ENCODE measurements at places on chromosomes 12 and 14.

- no peak for DNase-seq
Measured at GRCh38 chr14:55198749-55199148, 7.4 kb upstream of the DLGAP5 start.

- DNase-seq: no peak
Measured at GRCh38 chr12:41697161-41697560, 447.5 kb downstream of the GXYLT1 start.

- no peak for DNase-seq
Measured at GRCh38 chr12:57893431-57894353, 47.2 kb upstream of the CTDSP2 start.

DNA sequence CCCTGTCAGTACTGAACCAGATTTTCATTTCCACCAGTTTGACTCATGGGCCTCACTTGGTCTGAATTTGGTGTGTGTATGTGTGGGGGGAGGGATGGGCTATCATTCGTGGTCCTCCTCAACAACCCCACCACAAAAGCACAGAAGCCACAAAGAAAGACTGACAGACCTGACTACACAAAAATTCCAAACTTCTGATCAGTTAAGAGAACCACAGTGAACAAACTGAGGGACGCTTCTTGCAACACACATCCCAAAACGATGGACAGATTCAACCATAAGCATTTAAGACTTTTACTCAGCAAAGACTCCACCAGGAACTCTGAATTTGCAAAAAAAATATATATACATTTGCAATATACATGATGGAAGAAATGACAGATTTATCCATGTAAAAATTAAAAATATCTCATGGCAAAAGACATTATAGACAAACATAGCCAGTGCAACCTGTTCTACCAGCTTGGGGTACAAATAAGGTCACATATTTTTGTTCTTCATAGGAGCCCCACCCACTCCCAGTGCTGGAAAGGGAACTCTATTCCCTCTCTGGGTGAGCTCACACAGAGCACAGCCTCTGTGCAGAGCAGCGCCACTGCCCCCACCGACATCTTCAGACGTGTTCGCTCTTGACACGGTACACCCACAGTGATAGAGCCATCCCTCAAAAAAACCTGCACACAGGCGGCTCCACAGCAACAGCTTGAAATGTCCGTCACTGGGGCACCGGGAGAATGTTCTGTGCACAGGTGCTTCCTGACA lies 49.7 kb downstream of the JAG2 start:
- DNase-seq: no peak

DNA sequence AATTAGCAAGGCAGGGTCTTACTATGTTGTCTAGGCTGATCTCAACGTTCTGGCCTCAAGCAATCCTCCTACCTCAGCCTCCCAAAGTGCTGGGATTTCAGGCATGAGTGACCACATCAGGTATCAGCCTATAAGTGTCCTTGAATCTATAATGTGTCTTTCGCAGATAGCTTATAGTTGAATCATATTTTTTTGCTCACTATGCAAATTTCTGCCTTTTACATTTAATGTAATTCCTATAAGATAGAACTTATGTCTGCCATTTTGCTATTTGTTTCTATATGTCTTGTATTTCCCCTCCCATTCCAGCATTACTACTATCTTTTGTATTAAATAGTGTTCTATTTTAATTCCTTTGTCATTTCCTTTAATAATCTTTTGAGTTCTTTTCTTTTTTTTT lies 10.5 kb upstream of the ATF7 start:
- DNase-seq: no peak

DNA sequence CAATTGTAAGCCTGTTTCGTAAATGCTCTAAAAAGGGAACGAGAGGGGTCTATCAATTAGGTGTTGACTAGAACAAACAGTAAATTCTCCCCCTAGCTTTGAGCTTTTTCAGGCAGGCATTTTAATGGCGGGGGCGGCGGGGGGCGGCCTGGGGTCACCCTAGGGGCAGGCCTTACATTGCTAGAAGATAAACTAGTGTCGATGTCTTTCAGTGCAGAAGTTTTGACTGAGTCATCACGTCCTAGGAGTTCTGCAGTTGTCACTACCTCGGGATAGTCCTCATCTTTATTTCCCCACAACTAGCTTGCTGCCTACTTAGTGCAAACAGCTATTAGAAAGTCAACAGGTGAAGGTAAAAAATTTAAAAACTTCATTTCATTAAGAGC lies 1.6 kb downstream of the ATP6V1D start:
- no peak for DNase-seq

DNA sequence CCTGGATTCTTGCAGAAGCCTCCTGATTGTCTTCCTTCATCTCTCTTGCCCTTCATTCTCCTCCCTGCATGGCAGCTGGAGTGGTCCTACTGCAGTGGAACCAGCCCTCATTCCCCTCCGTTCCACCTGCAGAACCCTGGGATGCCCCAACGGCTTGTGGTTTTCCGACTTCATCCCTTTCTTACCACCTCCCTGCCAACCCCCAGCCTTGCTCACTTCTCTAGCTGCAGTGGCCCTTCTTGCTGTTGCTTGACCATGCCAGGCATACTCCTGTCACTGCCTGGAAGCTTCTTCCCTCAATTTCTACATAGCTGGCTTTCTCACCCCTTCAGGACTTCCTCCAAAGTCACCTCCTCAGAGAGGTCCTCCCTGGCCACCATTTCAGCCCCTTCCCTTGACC lies 123.3 kb downstream of the BEGAIN start:
- no peak for DNase-seq

DNA sequence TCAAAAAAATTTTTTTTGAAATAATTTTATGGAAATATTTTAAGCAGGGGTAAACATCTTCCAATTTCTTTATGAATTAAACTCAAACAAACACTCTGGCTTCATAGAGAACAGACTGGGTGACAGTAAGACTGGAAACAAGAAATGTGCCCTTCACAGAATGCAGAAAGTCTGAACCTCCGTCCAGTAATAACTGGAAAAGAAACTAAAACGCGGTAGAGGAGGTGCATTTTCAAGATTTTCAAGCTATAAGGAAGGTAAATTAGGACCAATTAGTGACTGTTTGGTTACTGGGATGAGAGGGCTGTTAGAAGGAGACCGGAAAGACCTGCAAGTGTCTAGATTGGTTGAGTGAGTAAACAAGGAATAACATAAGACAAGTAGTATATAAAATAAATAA lies 245.7 kb downstream of the CEP128 start:
- no peak for DNase-seq

DNA sequence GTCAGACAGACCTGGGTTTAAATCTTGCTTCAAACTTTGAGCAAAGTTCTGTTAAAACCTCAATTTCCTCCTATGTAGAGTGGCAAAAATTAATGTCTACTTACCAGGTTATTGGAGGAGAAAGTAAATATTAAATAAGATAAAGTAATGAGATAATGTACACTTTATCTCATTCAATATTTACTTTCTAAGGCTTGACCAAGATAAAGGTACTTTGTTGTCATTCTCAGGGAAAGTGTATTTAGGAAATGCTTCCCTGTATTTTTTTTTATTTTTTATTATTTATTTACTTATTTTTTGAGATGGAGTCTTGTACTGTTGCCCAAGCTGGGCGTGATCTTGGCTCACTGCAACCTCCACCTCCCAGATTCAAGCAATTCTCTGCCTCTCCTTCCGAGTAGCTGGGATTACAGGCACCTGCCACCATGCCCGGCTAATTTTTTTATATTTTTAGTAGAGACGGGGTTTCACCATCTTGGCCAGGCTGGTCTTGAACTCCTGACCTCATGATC lies 4.7 kb downstream of the FAM161B start:
- DNase-seq: no peak

DNA sequence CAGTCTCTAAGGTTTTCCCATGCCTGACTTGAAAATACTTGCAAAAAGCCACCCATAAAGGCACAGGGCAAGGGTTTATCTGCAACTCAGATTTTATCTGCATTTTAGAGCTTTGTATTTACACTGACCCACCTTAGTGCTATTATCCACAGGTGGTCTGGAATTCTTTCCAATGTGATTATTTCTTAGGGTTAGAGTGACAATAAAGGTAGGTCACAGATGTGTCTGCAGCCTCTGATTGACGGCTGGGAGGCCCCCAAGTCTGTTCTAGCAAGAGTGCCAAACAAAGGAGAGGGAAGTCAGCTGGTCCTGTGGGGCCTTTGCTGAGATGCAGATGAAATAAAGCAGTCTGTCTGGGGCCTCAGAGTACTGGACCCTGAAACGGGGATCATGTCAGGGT lies 64.0 kb downstream of the FRMD6 start:
- no peak for DNase-seq

DNA sequence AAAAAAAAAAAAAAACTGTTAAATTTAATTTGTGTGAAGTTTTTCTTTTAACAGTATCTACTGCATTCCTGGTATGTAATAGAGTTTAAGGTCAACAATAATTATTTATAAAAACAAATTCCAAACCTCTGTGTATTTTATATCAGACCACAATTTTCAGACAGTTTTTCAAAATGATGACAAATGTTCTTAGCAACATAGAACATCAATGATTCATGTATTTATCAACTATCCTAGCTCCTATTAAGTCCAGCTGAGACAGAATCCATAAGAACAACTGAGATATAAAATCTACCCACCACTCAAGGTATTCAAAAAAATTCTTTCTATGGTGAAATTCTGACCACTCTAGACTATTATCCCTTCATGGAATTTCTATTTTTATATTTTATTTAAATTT lies 144.5 kb downstream of the EPS8 start:
- no peak for DNase-seq

DNA sequence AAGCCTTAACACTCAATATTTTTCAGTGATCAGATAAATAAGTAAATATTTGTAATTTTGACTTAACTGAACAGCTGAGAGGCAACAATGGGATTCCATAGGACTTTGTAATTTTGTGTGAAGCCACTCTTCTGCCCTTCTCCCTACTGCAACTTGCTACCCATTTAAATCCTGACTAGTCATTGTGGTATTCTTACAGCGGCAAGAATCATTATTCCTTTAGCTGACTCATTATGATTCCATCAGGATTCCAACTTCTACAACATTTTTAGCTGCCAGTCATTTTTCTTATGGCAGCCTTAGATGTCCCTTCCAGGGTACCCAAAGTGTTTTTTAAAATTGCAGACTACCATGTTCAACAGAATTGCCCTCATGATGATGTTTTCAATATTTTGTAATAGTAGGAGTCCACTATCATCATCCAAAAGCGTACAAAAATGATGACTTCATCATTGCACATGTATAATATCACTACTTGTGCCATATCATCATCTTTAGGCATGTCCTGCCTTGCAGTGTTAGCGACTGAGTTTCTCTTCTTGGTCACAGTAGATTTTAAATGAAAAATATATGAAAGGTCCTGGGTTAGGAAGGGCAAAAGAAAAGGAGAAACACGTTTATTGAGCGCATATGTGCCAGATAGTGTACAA lies 5.1 kb upstream of the MAGOHB start:
- no peak for DNase-seq

GRCh38 chr14:105204206-105204930 lies 23.3 kb upstream of the NUDT14 start:
- no peak for DNase-seq

GRCh38 chr12:67439611-67440010 lies 170.5 kb downstream of the CAND1 start:
- no peak for DNase-seq

DNA sequence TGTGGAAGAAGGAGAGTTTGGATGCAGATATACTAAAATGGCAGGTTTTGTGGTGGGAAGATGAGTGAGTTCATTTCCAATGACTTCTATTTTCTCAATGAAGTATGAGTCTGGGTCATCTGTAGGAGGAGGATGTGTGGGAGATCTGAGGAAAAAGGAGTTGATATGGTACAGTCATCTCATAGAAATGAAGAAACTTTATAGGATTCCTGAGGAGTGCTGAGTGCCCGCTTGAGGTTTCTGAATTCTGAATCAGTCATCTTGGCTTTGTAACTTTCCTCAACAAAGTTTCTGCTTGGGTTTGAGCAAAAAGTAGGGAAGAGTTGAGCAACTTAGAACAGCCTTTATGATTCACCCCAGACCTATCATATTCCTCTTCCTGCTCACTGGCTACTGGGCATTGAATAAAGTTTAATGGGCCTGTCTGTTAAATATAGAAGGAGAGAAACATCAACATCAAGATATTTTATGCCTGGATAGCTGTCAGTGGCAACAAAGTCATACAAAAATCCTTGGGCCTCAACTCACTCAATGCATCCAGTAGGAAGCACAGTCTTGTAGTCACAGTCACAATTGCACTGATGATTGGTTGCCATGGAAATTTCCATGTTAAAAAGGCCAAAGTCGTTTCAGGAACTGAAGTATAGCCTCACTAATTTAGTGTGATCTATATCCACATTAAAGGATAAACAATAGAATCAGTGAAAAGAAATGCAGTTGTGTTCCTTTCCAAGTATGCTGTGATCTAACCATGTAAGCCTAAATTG lies 284.7 kb downstream of the DUSP6 start:
- DNase-seq: no peak

GRCh38 chr12:12506496-12506890 lies 56.2 kb downstream of the DUSP16 start:
- DNase-seq: no peak

DNA sequence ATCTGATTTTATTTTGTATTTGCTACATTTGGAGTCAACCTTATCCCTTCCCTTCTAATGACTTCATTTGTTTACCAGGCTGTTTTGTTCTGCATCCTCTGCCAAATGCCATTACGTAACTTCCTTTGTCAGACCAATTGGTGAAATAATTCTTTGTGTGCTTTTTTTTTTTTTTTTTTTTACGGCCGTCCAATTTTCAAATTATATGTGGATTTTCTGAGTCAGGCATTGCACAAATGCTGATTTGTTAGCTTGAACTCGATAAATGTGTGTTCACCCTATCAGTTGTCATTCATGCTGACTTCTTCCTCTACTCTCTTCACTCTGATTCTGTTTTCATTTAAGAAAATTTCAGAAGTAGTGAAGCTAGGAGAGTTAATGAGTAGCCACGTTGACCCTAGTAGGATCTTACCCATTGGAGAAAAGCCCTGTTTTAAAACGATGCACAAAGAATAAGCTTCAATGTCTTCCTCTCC lies 386.2 kb downstream of the DIO2 start:
- DNase-seq: no peak

- DNase-seq: no peak
Measured at GRCh38 chr12:88325816-88326189, 183.7 kb downstream of the TMTC3 start.

GRCh38 chr12:44375694-44376093 lies 500.4 kb downstream of the NELL2 start:
- no peak for DNase-seq

DNA sequence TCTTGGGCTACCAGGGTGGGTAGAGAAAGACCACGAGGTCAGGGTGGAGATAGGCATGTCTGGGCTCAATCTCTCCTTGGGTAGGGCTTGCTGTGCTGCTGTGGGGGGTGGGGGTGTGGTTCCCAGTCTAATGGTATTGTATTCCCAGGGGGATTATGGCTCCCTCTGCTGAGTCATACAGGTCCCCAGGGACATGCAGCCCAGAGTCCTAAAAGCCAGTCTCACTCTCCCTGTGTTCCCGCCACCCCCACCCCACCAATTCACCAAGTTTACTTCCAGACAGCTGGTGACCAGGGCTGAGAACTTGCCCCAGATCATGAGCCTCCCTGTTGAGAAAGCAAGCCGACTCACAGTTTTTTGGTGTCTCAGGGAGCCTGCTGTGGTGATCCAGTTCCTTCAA lies 367.6 kb downstream of the C12orf75 start:
- no peak for DNase-seq

Measured in NCI-H187 treated with DMSO at 0.1 percent for 48 hours (cell line).